ENCODE measurements at places on chromosomes 6 and 20. TPM values are rescaled to one million over a fixed set of nuclear protein-coding genes. Genes with fewer than 3 reads are reported as not detected.
A peak's percentile ranks its signal among the peaks of the same experiment; 100 is the strongest.

- no peak for DNase-seq
These were observed 206.3 kb downstream of the UNC5CL start for GRCh38 chr6:40832691-40833090.

Gene HLA-DOA
- 30.5 TPM for total RNA-seq

GRCh38 chr6:100775667-100776066 lies 105.5 kb downstream of the ASCC3 start:
- no peak for DNase-seq

DNA sequence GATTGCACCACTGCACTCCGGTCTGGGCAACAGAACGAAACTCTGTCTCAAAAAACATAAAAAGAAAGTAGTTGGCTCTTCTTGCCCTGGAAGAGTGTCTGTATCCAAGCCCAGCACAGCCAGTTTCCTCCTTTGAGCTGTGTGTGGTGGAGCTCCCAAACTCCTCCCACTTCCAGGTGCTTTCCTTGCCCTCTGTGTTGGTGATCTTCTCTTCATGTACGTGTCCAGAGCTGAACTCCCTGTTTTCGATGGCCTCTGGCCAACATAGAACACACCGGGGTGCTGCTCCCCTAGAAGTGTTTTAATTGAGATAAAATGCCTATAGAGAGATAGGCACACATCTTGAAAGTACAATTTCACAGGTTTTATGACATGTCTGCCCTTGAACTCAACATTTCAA lies 16.7 kb upstream of the SGK2 start:
- DNase-seq = no peak

GRCh38 chr6:90354961-90355360 lies 58.3 kb upstream of the BACH2 start:
- DNase-seq = no peak

- no peak for DNase-seq
These were observed 7.4 kb downstream of the STK35 start for GRCh38 chr20:2108987-2109386.

Gene DCDC2
- total RNA-seq = 0.59 TPM

GRCh38 chr6:116371120-116371917 lies 572 bp downstream of the DSE start:
- DNase-seq = peak; percentile 88

- DNase-seq = no peak
These were observed 34.9 kb downstream of the KLHL31 start for GRCh38 chr6:53630533-53631226.

DNA sequence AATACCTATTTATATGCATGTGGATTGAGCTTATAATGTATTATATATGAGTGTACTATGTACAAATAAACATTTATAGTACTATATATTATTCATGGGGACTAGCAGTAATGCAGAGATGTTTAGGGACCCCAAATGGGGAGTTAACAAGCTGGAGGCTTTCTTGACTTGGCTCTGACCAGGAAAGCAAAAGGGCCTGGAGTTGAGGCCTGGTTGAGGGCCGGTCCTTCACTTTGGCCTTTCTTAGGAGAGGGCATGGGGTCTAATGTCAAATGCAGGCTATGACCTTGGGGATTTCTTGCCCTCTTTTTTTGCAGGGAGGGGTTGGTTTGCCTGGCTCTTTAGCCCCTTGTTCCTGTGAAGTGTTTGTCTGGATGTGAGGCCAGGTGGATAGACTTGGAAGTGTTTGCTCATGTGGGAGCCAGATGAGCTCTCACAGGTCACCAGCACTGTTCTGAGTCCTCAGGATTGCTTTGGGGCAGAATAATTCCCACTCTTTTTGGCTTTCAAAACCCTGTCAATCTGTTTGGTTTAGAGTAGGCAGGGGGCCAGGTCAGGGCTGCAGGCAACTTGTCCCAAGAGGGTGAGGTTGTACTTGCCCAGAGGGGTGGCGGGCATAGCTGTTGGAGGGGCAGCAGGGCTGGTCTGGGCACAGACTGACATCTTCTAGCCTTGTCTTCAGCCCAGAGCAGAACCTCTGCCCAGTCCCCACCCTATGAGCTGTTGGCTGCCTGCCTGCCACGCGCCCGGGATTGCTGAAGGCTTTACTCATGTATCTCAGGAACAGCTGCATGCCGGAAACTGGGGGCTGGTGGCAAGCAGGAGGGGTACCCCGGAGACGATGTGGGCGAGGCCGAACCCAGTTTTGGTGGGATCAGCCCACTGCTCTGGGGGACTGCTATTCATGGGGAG lies 14.6 kb downstream of the TJAP1 start:
- no peak for DNase-seq

DNA sequence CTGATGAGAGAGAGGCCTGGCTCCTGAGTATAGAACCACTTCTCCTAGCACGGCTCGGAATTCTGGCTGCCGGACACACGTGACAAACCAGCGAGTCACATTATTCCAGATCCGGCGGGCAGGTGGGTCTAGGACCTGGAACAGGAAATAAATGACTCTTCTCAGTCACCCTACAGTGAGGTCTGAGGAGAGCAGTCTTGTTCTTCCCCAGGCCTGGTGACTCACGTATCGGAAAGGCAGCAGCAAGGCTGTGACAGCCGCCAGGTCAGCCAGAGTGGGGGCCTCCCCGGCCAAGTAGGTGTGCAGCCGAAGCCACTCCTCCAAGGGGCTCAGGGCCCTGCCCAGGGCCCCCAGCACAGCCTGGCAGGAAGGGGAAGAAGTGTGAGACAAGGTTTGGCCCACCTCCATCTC lies 2.8 kb downstream of the VARS1 start:
- DNase-seq = no peak

- DNase-seq = no peak
These were observed 123.5 kb downstream of the MAN1A1 start for GRCh38 chr6:119226089-119226488.

Gene OVOL2
- total RNA-seq = 11.2 TPM

- no peak for DNase-seq
These were observed 27.4 kb downstream of the NTSR1 start for GRCh38 chr20:62736026-62736406.

Gene CUL7
- total RNA-seq = 9.7 TPM

DNA sequence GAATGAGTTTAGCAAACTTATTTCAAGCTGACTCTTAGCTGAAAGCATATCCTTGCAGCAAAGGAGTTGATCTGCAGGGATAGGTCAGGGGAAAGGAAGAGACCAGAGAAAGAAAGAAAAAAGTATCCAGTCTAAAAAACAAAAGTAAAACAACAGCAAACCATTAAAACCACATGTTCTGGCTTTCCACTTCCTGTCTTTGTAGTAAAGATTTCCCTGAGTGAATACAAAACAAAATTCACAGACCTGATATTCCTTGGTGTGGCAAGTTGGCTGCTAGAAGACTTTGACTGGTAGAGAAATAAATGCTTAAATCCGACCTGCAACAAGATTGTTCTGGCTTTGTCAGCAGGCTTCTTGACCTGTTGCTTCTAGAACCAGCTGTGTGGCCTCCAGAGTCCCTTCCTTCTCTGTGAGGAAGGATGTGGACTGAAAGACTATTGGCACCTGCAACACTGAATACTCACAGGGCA lies 23.4 kb upstream of the MCM3 start:
- DNase-seq = no peak

GRCh38 chr6:43723737-43724295 lies 36.2 kb upstream of the MRPS18A start:
- DNase-seq = peak; percentile 91

- DNase-seq = peak; percentile 90
These were observed 303.0 kb upstream of the GJE1 start for GRCh38 chr6:141829566-141830360.

Measured in GM23338 (cell line).